Testis (tissue), 5 donors: ENCODE measurements at places on chromosomes 4 and X.

DNA sequence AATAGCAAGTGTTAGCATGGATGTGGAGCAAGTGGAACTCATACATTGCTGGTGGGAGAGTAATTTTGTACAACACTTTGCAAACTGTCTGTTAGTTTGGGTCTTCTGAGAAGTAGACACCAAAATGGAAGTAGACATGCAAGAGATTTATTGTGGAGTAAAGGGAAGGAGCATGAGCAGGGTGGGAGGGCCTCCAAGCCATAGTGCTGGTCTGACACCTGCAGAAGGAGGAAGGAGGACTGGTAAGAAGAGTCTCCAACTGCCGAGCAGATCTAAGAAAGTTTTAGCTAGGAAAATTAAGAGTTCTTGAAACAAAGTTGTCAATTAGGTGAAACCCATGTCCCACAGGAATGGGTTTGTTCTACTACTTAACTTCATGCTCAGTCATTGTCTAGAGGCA lies 64.0 kb upstream of the DDIT4L start:
- no peak for DNase-seq

DNA sequence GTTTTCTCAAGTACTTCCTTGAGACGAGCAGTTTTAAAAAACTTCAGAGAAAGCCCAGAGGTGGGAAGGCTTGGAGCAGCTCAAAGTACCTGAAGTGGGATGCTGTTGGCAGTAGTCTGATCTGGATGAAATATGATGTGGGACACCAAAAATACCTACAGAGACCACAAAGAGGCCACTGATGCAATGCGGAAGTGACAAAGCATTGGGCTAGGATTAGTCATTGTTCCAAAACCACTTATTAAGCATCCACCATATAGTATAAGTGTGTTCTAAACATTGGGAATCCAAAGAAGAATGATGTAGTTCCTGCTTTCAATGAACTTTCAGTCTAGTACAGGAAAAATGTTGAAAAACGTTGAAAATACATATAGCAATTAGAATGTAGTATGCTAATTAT lies 386.1 kb upstream of the CNKSR2 start:
- no peak for DNase-seq

DNA sequence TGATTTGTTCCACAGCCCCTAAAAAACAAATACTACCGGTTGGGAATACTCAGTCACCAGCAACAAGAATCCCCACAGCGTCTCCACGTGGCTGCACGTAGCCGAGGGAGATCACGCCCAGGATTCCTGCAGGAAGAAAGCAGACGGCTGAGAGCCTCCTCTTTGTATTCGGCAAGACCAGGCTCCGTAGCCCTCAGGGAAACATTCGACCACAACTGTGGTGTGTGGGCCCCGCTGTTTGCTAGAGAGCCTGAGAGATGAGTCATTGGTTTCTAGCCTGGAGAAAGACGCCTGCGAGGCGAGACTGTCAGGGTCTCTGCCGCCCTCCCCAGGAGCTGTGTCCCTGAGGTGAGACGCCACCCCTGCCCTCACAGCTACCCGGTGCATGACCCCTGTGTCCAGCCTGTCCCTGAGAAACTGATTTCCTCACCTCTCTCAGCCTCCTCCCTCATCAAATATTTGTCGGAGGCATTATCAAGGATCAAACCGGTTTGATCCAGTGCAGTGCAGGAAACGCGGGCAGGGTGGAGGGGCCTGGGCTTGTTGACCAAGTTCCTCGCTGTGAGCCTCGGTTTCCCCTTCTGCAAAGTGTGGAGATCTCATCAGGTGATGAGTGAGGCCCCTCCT lies 4.7 kb upstream of the S100P start:
- no peak for DNase-seq

DNA sequence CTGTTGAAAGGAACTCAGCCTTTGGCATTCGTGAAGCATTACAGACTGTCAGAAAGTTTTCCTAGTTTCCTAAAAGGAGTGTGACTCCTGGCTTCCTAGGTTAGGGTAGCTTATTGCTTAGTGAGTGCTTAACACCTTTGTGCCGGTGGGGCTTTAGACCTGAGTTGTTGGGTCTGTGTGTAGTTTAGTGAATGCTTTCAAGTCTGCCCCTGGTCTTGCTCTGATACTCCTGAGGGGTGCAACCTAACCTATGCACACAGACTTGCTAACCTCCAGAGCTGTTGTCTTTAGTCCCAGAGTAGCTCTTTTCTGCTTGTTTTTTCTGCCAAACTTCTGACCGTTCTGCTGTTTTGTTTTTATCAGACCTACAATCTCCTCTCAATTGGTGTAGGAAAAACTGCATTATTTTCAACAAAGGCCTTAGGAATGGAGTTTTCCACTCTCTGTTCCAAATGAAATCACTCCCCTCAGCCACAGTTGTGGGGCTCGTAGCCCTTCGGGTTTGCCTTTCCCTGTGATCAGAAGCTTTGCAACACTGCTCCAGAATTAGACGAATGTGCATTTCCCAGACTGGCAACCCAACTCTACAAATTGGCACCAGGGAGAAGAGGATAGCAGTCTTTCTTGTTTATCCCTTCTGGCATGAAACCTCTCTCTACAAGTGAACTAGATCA lies 1399.1 kb upstream of the PCDH7 start:
- no peak for DNase-seq

GRCh38 chr4:44231006-44231405 lies 217.6 kb downstream of the KCTD8 start:
- no peak for DNase-seq

DNA sequence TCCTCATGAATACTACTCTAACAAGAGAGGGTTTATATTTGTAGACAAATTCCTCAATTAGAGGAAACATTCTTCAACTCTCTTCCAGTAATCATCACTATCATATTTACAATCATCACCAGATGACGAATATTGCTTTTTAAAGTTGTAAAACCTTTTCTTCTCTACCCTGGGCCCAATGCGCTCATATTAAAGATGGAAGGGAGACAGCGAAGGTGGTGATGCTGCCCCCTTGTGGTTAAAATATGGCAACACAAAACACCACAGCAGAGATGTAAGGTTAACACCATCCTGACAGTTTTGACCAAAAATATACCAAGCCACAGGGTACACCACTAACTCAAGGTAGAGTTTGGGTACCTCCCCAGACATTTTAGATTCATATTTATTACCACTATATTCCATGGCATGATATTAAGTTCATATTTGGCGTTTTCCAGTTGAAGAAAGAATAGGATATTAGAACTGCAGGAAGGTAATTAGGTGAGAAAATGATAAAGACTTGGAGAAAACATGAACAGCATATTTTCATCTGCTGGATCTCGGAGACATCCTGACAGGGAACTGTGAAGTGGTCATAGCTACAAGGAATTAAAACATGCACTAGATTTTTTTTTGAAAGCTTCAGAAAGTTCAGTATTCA lies 72.8 kb downstream of the SLC9A7 start:
- peak; percentile 30 for DNase-seq

DNA sequence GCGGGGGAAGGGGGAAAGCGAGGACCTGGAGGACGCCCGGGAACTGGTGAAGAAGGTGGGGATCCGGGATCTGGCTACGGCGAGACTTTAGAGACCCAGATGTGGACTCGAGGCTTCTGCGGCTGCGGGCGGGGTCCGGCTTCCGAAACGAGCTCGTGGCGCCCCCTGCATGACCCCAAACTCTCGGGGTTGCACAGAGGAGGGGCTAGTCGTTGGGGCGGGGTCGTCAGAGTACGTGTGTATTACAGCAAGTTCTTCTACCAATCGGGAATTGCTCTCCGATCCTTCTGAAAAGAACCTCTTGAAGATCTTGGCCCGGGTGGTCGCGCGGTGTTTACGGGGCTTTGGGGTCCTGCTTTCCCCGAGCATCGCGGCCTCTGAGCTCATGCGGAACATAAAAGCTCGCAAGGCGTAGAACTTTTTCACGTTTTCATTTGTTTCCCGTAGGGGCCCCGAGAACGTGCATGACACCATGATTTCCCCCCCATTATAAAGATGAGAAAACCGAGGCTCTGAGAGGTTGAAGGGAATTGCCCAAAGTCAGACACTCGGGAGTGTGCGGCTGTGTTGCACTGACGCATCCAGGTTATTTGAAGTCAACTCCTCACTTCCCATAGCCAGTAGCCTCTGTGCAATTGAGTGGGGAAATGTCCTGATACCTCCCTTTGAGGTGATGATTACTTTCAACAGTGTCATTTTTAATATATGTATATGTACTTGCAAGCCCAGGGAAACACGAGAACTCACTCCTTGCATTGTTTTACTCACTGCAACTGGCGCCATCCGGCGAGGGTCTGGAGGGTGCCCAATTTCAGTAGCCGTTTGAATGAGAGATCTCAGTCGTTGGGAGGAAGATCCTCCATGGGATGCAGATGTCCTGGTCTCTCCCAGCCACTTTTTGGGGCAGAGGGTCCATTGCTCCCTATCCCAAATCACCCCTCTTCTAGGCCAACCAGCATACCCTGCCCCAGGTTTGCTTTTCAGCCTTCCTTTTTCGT lies at the start of gene BEND4:
BEND4 (minus strand) TSS at position 149 of the 998 bp plus-strand sequence. CDS start 512 bp downstream, outside the sequence.
- DNase-seq = peak; percentile 55

DNA sequence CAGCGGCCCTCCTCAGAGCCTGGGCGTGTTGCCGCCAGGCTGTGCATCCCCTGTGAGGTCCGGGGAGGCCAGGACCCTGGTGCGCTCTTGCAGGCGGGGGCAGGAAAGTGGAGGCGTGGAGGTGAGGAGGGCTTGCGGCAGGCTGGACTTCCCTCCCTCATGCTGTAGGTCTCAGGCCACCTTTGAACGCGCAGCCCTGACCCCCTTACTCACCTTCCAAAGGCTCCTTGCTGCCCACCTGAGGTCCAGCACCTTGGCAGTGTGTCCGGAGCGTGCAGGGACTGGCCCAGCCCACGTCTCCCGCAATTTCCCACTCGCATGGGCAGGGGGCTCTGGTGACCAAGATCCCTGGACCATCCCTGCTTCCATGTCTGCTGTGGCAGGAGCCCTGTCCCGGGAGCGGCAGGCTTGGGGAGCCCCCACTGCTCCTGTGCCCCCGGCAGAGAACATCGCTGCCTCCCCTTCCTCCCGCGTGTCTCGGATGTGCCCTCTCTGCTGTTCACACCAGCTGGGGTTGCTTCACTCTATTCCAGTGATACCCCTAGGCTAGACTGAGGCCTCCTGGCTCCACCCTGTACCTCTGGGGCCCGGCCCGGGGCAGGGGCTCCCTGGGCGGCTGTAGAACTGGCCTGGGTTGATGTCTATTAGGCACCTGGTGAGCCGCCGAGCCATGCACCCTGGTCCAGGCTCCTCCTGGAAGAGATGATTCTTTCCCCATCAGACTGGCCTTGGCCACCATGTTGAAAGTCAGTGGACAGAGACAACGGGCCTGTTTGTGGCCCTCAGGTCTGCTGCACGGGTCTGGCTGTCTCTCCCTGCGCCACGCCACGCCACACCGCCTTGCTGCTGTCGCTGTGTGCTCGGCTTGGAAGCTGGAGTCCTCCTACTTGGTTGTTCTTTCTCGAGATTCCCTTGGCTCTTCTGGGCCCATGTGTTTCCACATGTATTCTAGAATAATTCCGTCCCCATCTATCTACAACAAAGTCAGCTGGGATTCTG lies 95.4 kb upstream of the ADRA2C start:
- DNase-seq = no peak

DNA sequence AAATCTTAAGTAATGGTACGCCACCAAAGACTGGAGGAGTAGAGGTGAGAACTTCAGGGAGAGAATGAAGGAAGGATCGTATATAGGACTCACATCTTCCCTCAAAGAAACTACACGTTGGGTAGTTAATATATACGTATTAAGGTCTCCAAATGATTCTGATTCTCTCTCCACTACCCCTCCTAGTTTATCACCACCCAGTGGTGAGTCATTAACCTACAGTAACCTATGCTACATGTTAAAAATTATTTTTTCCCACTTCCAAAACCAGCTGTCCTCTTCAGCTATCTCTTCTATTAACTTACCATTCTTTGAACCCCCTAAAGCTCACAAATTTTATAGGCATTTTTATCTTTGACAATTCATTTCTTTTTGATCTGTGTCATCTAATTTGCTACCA lies 69.7 kb downstream of the RPS6KA6 start:
- no peak for DNase-seq
